ENCODE measurements at places on chromosomes 2 and 18. TPM values are rescaled to one million over a fixed set of nuclear protein-coding genes. Genes with fewer than 3 reads are reported as not detected.

GRCh38 chr2:165778653-165779451 is 15.2 kb downstream of the GALNT3 start:
- peaks cover 6% of the 10 kb centered on the region for H3K4me1 ChIP-seq
- H3K4me3 ChIP-seq = no peak overlapping the region
- no peak overlapping the region for H3K27ac ChIP-seq
- no peaks in the 10 kb centered on the region for H3K27me3 ChIP-seq

LAMA1 gene
- 129 TPM for total RNA-seq

DNA sequence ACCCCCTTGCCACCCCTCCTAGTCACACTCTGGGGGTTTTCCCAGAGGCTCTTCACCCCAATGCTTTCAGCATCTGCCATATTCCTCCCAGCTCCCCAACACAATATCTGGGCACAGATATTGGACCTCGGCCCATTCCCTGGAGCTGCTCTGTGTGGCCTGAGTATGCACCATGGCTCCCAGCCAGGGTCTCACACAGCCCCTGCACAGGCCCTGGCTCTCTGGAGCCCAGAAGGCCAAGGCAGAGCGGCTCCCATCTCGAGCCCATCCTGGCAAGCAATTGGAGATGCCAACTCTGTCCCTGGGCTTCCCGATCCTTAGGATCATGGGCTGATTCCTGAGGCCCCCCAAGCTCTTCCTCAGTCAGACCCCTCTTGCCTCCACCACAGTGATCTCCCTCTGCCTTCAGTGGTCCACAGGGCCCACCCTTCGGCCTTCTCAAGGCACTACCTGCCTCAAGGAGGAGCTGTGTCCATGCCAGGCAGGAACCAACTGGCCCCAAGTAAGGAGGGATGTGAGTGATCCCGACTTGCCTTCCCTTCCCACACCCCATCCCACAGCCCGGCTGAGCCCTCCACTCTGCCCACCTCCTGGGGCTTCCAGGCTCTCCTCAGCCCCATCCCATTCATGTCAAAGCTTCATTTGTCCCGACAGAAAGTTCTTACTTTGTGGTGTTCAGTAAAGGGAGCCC is 62.7 kb downstream of the ADD2 start:
- no peaks in the 10 kb centered on the region for H3K4me1 ChIP-seq
- H3K27me3 ChIP-seq = no peaks in the 10 kb centered on the region
- no peak overlapping the region for H3K27ac ChIP-seq
- no peaks in the 10 kb centered on the region for H3K36me3 ChIP-seq
- no peak for DNase-seq

DNA sequence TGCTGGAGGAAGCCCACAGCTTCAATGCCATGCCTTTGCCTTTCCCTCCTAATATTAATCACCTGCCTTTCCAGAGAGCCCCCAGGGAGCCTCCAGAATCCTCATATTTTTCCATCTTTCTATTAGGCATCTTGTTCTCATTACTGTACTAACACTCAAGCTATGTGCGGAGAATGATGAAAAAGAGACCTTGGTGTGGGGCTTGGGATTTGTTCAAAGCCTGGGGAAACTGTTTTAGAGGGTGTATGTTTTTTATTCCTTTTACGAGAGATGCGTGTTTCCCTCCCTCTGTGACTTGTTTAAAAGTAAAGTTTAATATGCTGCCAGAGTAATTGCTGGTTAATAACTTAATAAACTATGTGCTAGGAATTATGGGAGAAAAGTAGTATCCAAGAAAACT is 102.4 kb upstream of the ZFP36L2 start:
- DNase-seq = no peak
- no peak overlapping the region for H3K4me3 ChIP-seq
- no peak overlapping the region for H3K27ac ChIP-seq
- H3K27me3 ChIP-seq = no peaks in the 10 kb centered on the region

DNA sequence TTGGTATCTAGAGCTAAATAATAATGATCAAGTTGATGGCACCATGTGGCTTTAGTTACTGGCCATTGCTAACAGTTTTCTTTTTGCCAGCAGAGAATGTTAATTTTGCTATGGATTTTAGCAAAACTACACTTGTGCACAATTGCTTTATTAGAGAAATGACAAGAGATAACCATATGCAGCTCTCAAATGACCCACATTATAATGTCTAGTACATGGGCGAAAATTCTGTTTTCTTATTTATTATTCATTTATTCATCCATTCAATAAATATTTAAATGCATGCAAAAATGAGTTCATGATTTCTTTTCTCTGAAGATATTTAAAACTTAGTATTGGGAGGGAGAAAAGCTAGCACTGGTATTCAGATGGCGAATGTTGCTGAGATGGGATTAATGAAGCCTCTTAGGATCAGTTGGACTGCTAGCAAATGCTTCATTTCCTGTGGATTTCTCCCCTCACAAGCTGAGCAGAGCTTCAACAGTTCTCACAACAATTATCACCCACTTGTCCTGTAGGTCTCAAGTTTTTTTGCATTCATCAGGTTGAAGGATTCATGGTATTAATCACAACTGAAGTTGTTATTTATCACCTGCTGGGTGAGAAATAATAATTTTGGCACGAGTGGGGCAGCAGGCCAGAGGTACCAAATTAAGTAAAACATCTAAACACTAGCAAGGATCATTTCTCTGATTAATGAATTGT is 95.2 kb downstream of the MTX2 start:
- H3K36me3 ChIP-seq = no peaks in the 10 kb centered on the region
- H3K27ac ChIP-seq = no peak overlapping the region
- H3K4me3 ChIP-seq = no peak overlapping the region
- H3K4me1 ChIP-seq = no peaks in the 10 kb centered on the region
- no peaks in the 10 kb centered on the region for H3K27me3 ChIP-seq

- H3K4me1 ChIP-seq = peaks cover 9% of the 10 kb centered on the region
- no peak overlapping the region for H3K4me3 ChIP-seq
- H3K27ac ChIP-seq = no peak overlapping the region
- peak; percentile 41 for DNase-seq
Measured at GRCh38 chr2:9315280-9315847, 108.0 kb downstream of the ITGB1BP1 start.

CHMP3 gene
- 93.5 TPM for total RNA-seq

DLGAP1 gene
- not detected for total RNA-seq

DNA sequence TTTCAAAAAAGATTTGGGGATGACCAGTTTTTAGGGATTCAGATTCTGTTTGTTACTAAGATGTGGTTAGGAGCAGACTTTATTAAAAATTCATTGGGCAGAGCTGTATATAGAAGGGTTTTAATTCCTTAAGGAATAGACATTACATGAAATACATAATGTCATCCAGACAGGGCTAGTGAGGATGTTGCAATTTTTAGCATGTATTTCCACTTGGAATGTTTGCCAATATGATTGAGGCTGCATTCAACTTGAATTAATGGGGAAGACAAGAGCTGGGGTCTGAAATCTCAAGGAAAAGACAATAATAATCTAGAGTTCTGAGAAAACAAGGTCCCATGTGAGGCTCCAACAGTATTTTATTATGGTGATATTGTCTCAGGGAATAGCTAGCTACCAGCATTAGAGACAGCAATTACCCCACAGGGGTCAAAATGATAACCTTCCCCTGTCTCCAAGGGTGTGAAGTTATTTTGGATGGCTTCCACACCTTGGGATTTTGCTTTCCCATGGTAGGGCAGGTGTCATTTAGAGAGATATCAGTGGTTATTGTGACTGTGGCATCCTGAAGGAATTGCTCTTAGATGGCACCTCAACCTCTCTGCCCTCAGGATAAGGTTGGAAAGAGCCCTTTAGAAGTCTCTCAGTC is 60.2 kb downstream of the VSNL1 start:
- H3K36me3 ChIP-seq = no peaks in the 10 kb centered on the region
- no peaks in the 10 kb centered on the region for H3K27me3 ChIP-seq
- H3K4me3 ChIP-seq = no peak overlapping the region
- H3K27ac ChIP-seq = no peak overlapping the region
- no peaks in the 10 kb centered on the region for H3K4me1 ChIP-seq

- peaks cover 9% of the 10 kb centered on the region for H3K36me3 ChIP-seq
- no peak overlapping the region for H3K27ac ChIP-seq
- no peaks in the 10 kb centered on the region for H3K4me1 ChIP-seq
- H3K4me3 ChIP-seq = no peak overlapping the region
- no peaks in the 10 kb centered on the region for H3K27me3 ChIP-seq
- no peak for DNase-seq
Measured at GRCh38 chr2:135773319-135773718, 31.7 kb downstream of the UBXN4 start.

VIT gene
- total RNA-seq = 1.2 TPM

GRCh38 chr2:60867007-60867406 is 14.4 kb upstream of the REL start:
- H3K27ac ChIP-seq = no peak overlapping the region
- H3K27me3 ChIP-seq = no peaks in the 10 kb centered on the region
- no peaks in the 10 kb centered on the region for H3K4me1 ChIP-seq
- no peak for DNase-seq
- H3K4me3 ChIP-seq = no peak overlapping the region
- no peaks in the 10 kb centered on the region for H3K36me3 ChIP-seq

GRCh38 chr2:188269004-188269403 is 22.7 kb upstream of the GULP1 start:
- H3K4me1 ChIP-seq = no peaks in the 10 kb centered on the region
- H3K36me3 ChIP-seq = no peaks in the 10 kb centered on the region
- no peaks in the 10 kb centered on the region for H3K27me3 ChIP-seq
- DNase-seq = no peak
- H3K4me3 ChIP-seq = no peak overlapping the region
- H3K27ac ChIP-seq = no peak overlapping the region

GRCh38 chr2:157174321-157174720 is 83.2 kb upstream of the GALNT5 start:
- no peak overlapping the region for H3K4me3 ChIP-seq
- H3K4me1 ChIP-seq = no peaks in the 10 kb centered on the region
- H3K27me3 ChIP-seq = no peaks in the 10 kb centered on the region
- no peak overlapping the region for H3K27ac ChIP-seq
- H3K36me3 ChIP-seq = no peaks in the 10 kb centered on the region
- no peak for DNase-seq

DNA sequence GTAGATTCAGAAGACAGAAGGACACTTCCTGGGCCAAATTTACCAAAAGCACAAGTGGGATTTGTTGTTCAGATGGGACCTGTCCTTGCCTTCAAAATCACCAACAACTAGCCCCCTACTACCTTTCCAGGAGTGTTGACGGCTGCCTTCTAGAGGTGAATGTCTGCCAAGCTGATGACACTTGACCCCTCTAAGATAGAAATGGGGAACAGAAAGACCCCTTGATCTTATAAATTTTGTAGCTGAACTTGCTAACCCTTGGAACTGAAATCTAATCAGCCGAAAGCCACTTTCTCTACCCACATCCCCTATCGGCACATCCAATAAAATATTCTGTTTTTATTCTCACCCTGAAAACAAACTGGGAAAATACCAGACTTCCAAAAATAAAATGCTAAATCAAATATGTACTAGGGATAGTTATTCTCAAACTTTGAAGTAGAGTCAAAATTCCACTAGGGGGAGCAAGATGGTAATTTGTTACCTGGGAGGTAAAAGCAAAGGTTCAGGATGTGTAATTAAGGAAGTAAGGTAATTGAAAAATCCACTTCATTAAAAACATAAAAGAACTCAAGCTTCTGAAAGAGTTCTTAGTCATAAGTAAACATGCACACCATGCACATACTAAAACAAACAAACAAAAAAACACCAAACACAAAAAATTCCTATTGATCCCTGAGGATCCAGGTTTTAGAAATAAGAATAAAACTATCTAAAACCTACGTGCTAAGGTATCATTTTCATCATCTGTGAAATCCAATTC is 119.2 kb downstream of the ANKRD44 start:
- H3K27me3 ChIP-seq = peaks cover 1% of the 10 kb centered on the region
- DNase-seq = peak; percentile 46
- H3K27ac ChIP-seq = no peak overlapping the region

DNA sequence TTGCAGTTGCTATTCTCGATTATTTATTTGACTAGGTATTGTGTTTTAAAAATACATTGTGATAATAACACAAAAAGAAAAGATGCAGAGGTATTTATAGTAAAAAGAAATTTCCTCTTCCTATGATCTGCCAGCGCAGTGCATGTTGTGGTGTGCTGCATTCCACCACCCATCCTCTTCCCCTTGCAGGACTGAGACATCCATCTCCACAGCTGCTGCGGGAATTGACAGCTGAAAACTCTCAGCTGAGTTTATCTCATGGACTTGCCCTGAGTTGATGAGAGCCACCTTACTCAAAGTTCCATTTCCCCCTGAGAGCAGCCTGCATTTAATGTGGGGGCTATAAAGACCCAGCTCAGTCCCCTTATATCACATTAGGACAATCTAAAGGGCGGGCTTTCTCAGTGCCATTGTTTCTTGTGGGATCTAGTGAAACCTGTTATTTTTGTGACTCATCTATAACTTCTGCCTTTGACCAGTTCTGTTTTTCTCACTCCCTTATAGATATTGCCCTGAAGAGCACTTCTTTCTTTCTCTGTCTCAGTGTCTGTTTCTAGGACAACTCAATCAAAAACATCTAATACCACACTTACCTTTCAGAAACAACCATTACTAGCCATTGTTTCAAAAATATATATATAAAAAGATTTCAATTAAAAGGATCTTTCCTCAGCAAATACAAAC is 698.5 kb downstream of the NR4A2 start:
- H3K27ac ChIP-seq = no peak overlapping the region
- H3K27me3 ChIP-seq = no peaks in the 10 kb centered on the region
- no peak overlapping the region for H3K4me3 ChIP-seq

GRCh38 chr18:56085551-56085950 is 497.6 kb upstream of the TCF4 start:
- no peak for DNase-seq
- no peaks in the 10 kb centered on the region for H3K4me1 ChIP-seq
- H3K27me3 ChIP-seq = no peaks in the 10 kb centered on the region
- no peak overlapping the region for H3K4me3 ChIP-seq

GRCh38 chr2:224909885-224910573 is 132.2 kb downstream of the DOCK10 start:
- no peak for DNase-seq
- H3K4me1 ChIP-seq = no peaks in the 10 kb centered on the region
- H3K27me3 ChIP-seq = no peaks in the 10 kb centered on the region
- H3K27ac ChIP-seq = no peak overlapping the region

DNA sequence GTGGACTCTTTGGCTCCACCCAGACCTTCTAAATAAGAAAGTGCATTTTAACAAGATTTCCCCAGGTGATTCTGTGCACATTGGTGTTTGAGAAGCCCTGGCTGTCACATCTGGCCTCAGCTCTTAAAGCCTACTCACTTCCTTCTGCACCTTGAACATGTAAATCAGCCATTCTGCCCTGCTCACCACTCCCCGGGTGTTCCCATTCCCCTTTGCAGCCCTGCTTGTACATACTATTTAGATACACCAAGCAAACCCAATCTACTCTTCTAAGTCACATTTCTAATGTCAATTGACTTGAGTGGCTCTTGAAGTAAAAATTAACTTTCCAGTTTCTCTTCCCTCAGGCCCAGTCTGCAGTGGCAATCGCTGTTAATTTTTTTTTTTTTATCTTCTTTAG is 13.1 kb upstream of the SCN1A start:
- no peak overlapping the region for H3K27ac ChIP-seq
- no peak for DNase-seq
- H3K4me1 ChIP-seq = peaks cover 1% of the 10 kb centered on the region
- no peaks in the 10 kb centered on the region for H3K36me3 ChIP-seq

GRCh38 chr2:238461491-238461890 is 34.8 kb downstream of the ASB1 start:
- no peaks in the 10 kb centered on the region for H3K36me3 ChIP-seq
- no peak overlapping the region for H3K27ac ChIP-seq
- H3K4me1 ChIP-seq = no peaks in the 10 kb centered on the region
- DNase-seq = no peak
- no peaks in the 10 kb centered on the region for H3K27me3 ChIP-seq

PJVK gene
- 2.1 TPM for total RNA-seq
